ENCODE measurements at places on chromosomes 6 and 20. TPM values are rescaled to one million over a fixed set of nuclear protein-coding genes. Genes with fewer than 3 reads are reported as not detected.

The PAK5 gene
- not detected for total RNA-seq

The F13A1 gene
- 0.26 TPM for total RNA-seq

The SMPDL3A gene
- total RNA-seq: 1.8 TPM

The TCF21 gene
- not detected for total RNA-seq

The BHLHE23 gene
- total RNA-seq: not detected

The WFDC10B gene
- not detected for total RNA-seq

The HLA-F gene
- total RNA-seq: 7.5 TPM

The ARMH2 gene
- total RNA-seq: not detected

The TCP11 gene
- total RNA-seq: not detected

The LPA gene
- total RNA-seq: 0.21 TPM

Data from Panc1 (cell line).